ENCODE measurements at places on chromosomes 6 and 20.

DNA sequence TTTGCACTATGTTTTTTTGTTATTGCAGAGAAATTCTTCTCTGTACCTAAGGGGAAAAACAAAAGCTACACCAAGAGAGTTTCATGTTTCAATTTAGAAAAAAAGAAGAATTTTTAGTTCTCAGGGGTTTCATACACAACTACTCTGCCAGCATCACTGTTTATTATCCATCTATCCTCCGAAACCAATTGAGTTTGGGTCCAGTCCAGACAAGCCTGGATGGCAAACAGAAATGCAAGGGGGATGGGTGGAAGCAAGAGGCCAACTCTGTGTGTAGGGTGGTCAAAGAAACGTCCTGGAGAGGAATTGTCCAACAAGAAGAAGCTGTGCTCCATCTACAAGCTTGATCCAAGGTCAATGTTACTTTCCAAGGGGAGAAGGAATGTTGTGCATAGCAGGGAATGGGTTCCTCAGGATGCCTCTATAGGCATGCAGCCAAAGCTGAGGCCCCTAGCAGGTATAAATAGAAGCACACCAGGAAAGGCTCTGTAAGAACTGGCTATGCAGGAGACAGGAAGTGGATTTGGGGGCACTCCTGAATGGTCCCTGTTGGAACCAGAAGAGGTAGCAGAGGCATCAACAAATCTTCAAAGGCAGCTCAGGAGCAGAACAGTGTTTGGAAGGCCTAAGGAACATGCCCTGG is 64.4 kb downstream of the FILIP1 start:
- DNase-seq, result no peak

GRCh38 chr6:43076464-43077332 is 584 bp downstream of the PTK7 start:
- DNase-seq, result no peak

- no peak for DNase-seq
Observed at GRCh38 chr6:123681957-123682462, 45.3 kb upstream of the TRDN start.

- DNase-seq, result no peak
Observed at GRCh38 chr6:74256381-74256780, 560.4 kb downstream of the CD109 start.

DNA sequence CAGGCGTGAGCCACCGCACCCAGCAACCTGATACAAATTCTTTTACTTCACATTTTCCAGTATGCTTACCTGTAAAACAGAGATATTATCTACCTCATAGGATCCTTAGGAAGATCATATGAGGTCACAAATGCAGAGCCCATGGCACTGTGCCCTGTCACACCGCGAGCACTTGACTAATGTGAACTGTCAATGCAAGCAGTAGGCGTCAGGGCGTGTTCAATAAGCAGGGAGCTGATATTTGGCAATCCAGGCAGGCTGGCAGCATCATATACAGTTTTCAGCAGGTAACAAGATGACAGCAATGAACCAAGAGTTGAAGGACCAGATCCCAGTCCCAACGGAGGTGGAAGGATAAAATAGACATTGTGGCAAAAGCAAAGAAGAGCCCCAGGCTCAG is 14.6 kb upstream of the ARID1B start:
- no peak for DNase-seq

- no peak for DNase-seq
Observed at GRCh38 chr6:123402052-123402451, 234.7 kb downstream of the TRDN start.

- DNase-seq, result no peak
Observed at GRCh38 chr20:6055981-6056569, 2.2 kb upstream of the LRRN4 start.

DNA sequence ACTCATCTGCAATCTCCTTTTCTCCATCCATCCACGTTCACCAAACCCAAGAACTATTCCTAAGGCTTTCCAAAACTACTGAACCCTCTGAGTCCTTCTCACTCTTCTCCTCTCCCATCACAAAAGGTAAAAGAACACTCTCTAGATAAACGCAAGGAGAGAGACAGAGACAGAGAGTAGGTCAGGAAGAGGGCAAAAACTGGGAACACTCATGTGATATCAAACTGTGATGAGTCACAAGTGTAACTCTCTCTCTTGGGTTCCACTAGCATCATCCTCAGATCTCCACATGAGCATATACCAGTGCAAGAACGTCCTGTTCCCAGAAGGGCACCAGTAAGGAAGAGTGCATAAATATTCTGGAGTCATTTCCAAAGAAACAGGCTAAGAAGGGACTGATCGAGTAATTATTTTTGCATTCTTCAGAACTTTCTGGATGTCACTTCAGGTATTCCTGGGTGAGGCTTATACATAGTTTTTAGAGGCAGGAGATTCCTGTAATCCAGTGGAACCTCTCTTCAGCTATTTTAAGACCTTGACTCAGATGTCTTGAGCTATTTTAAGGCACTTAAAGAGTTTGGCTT is 47.3 kb upstream of the STXBP5 start:
- DNase-seq, result no peak

- no peak for DNase-seq
Observed at GRCh38 chr6:24987446-24988115, 51.8 kb upstream of the RIPOR2 start.

DNA sequence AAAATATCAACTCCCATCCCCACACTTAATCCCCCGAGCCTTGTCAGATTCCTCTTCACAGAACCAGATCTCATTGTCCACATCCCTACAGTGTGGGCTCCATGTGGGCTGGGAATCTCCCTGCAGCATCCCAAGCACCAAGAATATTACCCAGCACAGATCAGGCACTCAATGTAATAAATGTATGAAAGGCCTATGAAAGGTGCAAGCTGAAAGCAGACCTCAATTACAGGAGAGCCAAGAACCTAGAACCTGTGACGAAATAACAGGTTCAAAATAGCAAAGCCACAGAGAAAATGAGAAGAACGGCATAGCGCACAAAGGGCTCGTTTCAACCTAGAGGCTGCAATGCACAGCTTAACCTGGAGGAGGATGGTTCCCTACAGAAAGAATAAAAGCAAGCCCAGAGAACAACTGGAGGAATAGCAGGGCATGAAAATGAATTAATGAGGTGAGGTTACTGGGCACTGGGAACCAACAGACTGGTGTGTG is 3.1 kb downstream of the SLC23A2 start:
- DNase-seq, result no peak

DNA sequence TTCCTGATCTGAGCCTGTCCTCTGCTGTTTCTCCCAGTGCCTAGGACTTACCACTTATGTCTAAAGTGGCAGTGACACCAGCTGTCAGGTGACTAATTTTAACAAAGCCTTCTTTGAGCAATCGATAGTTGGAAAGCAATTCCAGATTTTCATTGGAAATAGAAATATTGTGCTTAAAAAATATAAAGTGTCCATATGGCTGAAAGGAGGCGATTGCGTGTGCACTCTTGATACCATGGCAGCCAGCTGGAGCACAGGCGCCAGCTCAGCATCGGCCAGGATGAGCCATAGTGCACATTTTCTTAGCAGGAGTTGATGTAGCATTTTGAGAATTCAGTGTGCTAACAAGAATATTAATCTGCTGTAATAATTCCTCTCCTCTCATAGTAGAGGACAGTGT is 70.0 kb downstream of the LRRC1 start:
- no peak for DNase-seq

DNA sequence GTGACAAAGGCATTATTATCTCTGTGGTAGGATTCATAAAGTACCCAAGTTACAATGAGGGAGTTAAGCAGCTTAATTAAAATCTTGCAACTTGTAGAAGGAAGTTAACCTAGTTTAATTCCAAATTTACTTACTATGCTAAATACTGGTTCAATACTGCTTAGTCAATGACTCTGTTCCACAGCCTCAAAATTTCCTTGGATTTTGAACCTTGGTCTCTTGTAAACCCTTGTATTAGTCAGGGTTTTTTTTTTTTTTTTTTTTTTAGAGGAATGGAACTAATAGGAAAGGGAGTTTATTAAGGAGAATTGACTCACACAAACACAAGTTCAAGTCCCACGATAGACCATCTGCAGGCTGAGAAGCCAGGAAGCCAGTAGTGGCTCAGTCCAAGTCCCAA is 163.4 kb downstream of the HS3ST5 start:
- DNase-seq, result no peak

Data from CD4-positive, alpha-beta T cell treated with Interferon gamma for 1 hour (primary cell).